ENCODE measurements at places on chromosomes 6 and 20.

DNA sequence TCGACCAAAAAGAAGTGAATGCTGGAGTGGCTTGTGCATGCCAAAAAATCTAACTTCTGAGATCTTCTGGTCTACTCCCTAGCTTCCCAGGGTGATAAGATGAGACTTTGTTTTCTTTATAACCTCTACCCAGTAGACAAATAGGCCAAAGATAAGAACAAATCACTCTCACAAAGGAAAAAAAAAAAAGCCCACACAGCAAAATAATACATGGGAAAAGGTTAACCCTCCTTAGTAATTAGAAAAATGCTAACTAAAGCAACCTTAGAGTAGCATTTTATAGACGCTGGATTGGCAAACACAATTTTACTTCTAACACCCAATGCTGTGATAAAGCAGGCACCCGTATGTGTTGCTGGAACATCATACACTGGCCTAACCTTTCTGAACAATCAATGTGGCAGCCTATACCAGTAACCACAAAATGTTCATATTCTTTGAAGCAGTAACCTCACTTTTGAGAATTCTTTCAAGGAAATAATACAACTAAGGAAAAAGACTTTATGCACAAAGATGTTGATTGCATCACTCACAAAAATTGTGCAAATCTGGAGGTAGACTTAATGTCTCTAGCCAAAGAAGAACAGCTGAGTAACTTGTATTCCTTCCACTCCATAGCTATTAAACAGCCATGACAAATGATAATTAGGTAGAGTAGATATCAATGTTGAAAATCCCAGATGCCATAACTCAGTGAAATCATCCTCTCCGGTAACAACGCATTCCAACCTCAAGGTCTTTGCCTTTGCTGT lies 116.3 kb upstream of the QKI start:
- no peak for DNase-seq

GRCh38 chr6:89562093-89562973 lies 76.2 kb downstream of the LYRM2 start:
- no peak for DNase-seq

- DNase-seq, result no peak
These were observed 510.7 kb upstream of the SULF2 start for GRCh38 chr20:48295966-48296421.

DNA sequence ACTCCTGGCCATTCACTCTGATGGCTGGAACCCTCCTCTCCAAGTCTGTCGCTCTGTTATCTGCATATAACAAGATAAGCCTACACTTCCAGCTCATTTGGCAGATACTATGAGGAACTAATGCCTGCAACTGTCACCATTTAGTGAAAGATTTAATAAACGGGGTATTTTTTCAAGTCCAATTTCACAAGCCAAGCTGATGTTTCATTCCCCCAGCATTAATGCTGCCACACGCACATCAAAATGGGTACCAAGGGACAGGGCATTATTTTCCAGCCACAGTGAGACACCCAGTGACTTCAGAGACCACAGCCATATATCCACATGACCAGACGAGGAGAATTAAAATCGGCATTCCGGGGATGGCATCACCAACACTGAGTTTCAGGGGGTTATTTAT lies 175.5 kb downstream of the PTPRT start:
- no peak for DNase-seq

DNA sequence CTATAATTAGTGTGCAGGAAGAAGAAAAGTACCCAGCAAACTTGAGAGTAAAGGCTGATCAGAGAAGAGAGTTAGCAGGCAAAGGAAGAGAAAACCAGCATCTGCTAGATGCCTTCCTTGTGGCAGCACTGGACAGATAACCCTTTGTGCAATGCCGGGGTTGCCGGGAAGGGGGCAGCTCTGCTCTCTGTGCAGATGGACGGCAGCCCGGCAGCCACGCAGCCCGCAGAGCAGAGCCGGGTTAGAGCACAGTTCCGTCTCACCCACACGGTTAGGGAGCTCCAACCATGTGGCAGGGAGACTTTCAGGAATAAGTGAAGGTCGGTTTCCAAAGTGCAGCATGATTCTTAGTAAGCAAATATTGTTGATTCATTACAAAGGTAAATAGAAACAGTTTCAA lies 80.0 kb upstream of the RPS6KA2 start:
- DNase-seq, result no peak

GRCh38 chr6:107689951-107690642 lies 134.0 kb downstream of the SCML4 start:
- no peak for DNase-seq

DNA sequence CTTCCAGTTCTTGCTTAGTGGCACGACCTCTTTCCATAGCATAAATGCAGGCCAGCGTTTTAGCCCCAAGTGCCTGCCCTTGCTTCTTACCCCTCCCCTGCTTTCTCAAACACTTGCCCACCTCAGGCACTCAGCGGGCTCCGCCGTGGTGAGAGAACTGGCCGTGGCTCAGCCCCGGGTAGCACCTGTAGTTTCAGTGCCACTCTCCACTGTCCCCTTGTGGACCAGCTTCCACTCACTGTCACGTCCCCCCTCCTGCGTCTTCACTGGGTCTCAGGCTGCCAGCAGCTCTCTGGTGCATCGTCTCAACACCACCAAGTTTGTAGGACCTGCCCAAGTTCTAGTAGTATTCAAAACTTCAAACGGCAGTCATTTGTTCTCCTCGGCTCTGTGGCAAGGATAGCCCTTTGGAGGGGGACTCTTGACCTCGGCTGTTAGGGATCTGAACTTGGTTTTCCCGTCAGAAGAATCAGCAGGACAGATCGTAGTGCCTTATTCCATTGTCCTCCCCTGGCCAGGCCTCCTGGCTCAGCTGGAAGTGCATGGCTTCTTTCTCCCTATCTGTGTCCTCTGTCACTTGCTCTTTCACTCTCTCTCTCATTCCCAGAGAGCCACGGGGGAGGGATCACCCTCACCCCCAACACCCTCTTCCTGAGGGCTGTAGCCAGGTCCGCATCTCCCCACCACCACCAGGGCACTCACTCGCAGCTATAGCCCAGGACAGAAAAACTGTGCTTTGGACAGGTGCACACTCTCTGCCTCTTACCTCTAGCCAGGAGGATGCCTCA lies 44.6 kb downstream of the STK35 start:
- no peak for DNase-seq

- no peak for DNase-seq
These were observed 397.7 kb upstream of the HS3ST5 start for GRCh38 chr6:114740547-114740946.

- no peak for DNase-seq
These were observed 11.8 kb downstream of the FRMD1 start for GRCh38 chr6:168067081-168067759.

- DNase-seq, result no peak
These were observed 309.1 kb downstream of the LMBRD1 start for GRCh38 chr6:69487688-69488087.

DNA sequence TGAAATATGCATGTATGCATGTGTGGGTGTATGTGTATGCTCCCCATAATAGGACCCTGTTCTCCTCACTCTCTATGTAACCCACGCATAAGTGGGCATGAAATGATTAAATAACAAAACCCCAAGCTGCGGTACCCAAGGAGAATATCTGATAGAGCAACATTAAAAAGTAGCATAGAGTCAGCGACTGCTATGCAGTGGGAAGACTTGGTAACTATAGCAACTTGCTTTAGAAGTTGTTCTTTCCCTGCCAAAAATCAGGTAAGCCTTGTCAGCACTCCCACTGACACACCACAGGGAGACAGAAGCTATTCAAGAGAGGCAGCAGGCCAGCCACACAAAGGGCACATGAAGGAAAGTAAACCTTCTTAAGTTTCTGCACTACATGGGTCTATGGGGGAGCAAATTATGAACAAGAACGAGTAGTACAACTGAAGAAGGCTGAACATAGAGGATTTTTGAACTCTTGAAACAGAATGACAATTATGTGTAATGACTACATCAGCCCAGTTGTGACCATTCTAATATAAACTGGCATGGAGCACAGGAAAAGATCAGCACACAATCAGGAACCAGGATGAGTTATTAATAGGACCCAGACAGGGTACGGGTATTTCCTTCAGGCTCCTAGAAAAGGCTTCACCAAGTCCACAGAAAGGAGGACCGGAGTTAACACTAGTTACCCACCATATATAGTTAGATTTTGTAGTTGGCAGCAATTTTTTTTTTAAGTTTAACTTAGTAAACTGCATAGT lies 89.9 kb downstream of the GPR6 start:
- DNase-seq, result no peak

DNA sequence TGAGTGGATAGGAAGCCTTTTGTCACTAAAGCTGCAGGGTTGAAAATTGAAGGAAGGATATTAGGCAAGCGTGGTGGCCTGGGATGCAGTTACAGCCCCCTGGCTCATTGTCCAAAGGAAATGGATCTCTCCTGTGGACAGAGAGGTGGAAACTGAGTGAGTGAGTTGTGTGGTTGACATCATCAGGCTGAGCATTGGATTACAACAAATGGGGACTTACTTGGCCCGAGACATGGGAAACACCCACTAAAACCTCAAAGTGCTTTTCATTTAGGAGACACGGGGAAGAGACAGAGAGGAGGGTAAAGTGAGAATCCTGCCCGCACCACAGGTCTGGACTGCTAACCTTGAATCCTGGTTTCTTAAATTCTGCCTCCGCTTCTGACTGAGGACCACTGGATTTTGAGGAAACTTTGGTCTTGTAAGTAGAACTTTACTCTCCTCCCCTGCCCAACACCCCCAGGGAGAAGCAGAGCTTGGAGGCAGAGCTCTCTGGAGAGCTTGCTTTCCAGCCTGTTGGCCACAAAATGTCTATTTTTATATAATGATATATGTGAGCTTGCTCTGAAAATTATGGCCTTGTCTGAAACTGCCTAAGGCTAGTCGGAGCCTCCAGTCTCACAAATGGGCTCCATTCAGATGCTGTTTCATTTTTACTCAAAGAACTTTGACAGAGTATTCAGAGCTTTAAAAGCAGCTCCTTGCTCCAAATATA lies at the start of gene PKIG:
Gene PKIG (plus strand): TSS at position 269 of the 715 bp plus-strand sequence. CDS start 31,978 bp downstream, outside the sequence.
- DNase-seq, result no peak

GRCh38 chr6:81863123-81863522 lies 110.6 kb upstream of the TENT5A start:
- no peak for DNase-seq

DNA sequence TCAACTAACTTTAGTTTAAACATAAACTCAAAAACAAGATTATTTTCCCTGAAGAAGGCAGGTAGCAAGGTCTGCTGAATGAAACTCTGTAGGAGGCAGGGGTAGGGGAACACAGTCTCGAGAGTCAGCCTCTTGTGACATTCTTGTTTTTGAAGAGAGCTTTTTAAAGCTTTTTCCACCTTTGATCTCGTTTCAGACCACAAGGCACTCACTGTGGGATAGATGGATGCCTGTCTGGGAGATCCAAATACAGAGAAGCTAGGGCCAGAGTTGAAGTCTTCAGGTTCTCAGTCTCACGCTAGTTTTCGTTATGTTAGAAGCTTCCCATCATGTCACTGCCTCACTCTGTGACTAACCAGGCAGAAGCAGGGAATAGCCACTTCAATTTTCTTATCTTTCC lies 14.9 kb downstream of the F13A1 start:
- DNase-seq, result no peak

DNA sequence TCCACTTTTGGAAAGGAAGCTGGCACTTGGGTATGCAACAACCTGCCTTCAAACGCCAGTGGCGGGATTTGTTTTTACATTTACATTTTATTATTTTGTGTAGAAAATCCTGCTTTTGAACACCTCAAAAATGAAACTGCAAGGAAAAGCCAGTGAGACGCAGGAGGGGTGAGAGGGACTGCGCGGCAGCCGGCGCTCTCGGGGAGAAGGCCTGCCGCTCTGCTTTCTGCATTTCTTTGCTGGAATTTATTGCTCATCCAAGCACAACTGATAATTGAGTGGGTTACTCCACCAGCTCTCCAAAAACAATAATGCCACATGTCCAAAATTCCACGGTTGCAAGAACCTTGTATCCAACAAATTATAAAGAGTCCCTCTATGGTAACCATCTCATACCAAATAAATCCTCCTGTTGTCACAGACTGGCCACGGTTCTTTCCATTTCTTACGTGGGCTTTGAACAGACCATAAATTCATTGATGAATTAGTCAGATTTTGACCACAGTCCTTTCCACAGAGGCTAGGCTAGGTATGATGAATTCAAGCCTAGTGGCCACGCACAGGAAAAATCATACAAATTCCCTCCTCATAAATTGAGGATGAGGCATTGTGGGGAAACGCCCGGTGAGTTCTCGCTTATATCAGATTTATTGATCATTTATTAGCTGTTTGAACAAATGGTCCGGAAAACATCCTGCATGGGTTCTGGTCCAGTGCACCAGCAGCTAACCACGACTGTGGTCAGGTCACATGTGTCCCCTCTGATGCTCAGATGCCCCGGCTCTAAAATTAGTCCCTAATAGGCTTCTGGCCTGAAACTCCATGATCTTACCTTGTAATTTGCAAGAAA lies 31.6 kb upstream of the FOXC1 start:
- no peak for DNase-seq

GRCh38 chr6:36834576-36835341 lies 4.5 kb downstream of the CPNE5 start:
- no peak for DNase-seq

GRCh38 chr6:41306187-41306854 lies 19.8 kb upstream of the TREM1 start:
- DNase-seq, result peak; percentile 10

DNA sequence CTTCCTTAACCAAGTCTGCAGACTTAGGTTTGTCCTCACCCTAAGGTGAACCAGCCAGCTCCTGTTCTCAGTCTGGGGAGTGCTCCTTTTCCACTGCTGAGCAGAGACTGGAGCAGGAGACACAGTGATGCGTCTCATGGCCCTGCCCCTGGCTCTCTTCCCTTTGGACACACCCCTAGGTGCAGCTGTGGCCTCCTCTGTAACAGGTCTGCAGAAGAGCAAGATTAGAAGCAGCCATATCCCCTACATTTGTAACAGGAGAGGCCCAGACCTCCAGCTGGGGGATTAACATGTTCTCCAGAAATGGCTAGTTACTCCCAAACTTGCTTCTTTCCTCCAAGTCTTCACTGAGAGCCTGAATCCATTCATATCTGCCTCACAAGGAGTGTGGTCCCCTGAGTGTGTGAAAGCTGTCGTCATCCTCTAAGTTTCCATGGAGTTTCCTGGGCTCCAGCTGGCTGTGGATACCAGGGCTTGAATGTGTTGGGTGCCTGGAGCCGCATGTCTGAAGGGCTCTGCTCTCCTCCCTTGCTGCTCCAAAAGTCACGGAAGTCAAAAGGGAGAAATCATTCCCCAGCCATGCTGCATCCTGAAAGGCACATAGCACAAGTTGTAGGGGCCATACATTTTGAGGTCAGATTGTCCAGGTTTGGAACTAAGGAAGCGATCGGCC lies 57.7 kb downstream of the PPP1R14C start:
- no peak for DNase-seq

DNA sequence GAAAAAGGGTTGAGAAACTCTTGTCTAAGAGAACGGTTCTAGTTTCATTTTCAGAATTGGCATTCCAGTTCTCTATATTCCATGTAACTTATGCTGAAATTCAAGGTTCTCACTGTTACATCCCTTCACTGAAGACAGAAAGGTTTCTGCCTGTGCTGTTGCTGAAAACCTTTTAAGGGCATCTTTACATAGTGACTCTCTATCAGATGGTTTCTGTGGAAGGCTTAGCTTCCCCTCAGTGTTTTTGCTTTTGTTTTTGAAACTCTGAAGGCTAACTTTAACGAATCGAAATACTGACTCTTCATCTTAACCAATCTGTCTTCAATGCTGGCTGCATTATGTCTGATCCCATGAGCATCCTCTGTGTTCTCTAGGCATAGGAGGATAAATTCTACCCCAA lies 1286.2 kb upstream of the EYS start:
- DNase-seq, result no peak

Measured in activated CD4-positive, CD25-positive, alpha-beta regulatory T cell treated with anti-CD3 and anti-CD28 coated beads, Interleukin-2, amount 50 U/mL, for 16 hours (primary cell).